ENCODE measurements at places on chromosomes 6 and 20. TPM values are rescaled to one million over a fixed set of nuclear protein-coding genes. Genes with fewer than 3 reads are reported as not detected.

ID4 gene
- 11.1 TPM for total RNA-seq

MAFB gene
- not detected for total RNA-seq

DNA sequence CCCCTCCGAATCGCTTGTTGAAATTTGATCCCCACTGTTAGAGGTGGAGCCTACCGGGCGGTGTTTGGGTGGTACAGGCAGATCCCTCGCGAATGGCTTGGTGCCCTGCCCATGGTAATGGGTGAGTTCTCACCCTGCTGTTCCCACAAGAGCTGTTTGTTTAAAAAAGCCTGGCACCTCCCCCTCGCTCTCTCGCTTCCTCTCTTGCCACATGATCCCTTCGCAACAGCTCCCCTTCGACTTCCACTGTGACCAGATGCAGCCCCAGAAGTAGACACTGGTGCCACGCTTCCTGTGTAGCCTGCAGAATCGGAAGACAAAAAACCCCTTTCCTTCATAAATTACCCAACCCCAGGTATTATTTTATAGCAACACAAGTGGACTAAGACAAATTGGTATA is 292.2 kb upstream of the QKI start:
- no peaks in the 10 kb centered on the region for H3K27me3 ChIP-seq
- H3K4me1 ChIP-seq, result no peaks in the 10 kb centered on the region
- H3K27ac ChIP-seq, result no peak overlapping the region

HM13 gene
- 46.7 TPM for total RNA-seq

TRIM31 gene
- total RNA-seq, result not detected

EPHA7 gene
- not detected for total RNA-seq

CDH4 gene
- total RNA-seq, result 1.6 TPM

OLIG3 gene
- not detected for total RNA-seq

DNA sequence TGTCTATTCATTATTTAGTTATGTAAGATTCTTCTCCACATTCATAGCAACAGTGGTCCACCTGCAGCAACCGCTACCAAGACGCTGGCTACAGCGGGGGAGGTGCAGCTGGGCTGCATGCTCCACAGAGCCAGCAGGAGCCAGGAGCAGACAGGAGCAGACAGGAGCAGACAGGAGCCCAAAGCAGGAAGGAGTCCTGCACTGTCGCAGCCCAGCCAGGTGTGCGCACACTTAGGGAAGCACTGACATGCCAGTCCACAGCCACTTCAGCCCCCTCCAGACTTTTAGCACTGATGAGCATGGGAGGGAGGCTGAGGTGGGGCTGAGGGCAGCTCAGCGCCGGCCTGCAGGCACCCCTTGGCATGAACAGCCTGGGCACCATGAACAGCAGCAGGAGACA is 19.6 kb downstream of the KIF16B start:
- DNase-seq, result no peak
- peaks cover 10% of the 10 kb centered on the region for H3K4me1 ChIP-seq
- no peak overlapping the region for H3K27ac ChIP-seq
- H3K4me3 ChIP-seq, result no peak overlapping the region
- no peaks in the 10 kb centered on the region for H3K36me3 ChIP-seq
- no peaks in the 10 kb centered on the region for H3K27me3 ChIP-seq

GRCh38 chr20:54004445-54004844 is 65.9 kb downstream of the BCAS1 start:
- H3K27me3 ChIP-seq, result no peaks in the 10 kb centered on the region
- no peak overlapping the region for H3K27ac ChIP-seq
- H3K36me3 ChIP-seq, result no peaks in the 10 kb centered on the region

ID1 gene
- total RNA-seq, result 186 TPM

- no peak for DNase-seq
- no peak overlapping the region for H3K27ac ChIP-seq
- no peak overlapping the region for H3K4me3 ChIP-seq
These were observed 91.3 kb upstream of the EDN1 start for GRCh38 chr6:12198851-12199250.

DNA sequence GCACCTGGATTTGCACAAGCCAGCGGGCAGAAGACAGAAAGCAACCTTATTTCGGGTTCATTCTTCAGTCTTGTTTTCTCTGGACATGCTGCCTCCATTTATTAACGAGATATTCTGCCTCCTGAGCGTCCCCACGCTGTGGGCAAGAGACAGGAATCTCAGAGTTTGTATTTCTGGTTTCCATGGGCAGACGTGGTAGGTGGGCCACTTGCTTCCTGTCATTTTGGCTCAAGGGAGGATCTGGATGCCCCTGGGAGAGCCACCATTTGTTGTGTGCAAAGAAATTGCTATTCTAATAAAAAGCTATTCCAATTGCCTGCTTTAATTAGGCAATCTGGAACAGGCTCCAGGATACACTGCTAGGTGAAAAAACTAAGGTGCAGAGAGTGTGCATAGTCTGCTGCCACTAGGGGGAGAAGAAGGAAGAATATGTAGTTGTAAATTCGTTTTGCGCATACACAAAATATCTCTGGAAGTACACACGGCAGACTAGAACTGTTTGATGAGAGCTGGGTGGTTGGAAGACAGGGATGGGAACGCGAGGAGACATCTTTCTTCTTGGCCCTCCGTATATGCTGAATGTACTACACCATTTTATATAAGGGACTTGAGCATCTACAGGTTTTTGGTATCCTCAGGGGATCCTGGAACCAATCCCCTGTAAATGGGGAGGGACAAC is 30.1 kb upstream of the SLC16A10 start:
- no peaks in the 10 kb centered on the region for H3K36me3 ChIP-seq
- no peak overlapping the region for H3K4me3 ChIP-seq
- H3K27me3 ChIP-seq, result peaks cover 18% of the 10 kb centered on the region

DNA sequence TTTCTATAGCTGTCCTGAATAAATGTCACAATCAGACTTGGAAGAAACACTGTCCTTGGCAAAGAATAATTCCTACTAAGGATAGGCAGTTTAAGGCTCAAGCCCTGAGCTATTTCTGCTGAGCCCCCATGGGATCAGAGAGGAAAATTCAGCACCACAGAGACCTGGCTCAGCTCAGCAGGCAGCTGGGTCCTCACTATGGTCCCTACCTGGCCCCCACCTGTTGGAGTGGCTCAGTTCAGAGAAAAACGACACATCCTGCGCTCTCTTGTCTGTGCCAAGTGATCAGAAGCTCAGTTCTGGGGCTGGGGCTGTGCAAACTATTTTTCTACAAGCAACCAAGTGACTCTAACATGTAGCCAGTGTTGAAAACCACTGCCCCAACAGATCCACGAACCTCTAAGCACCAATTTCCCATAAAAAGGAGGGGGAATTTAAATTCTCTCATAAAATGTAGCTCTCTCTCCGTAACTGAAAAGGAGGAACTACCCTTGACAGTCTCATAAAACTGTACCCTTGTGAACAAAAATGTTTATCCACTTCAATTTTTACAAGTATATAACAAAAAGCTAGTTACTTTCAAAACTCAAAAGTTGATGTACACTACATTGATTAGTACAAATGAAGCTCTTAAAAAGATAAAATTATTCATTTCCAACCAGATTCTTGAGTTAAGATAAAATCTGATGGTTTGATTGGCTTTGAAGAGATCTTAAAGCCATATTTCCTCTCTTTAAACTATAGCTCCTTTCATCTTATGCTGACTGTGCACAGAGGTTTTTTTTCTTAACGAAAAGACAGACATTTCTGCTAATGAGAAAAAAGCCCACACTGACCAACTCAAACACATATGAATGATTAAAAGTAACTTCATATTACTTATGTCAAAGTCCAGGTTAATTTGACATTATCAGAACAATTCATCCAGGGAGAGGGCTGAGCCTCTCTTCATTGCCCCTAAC is 52.0 kb downstream of the KIF13A start:
- H3K4me3 ChIP-seq, result no peak overlapping the region
- peaks cover 9% of the 10 kb centered on the region for H3K4me1 ChIP-seq
- H3K36me3 ChIP-seq, result no peaks in the 10 kb centered on the region
- no peak overlapping the region for H3K27ac ChIP-seq
- no peaks in the 10 kb centered on the region for H3K27me3 ChIP-seq

- H3K27me3 ChIP-seq, result no peaks in the 10 kb centered on the region
- H3K27ac ChIP-seq, result peak overlapping the region; percentile 80
- H3K36me3 ChIP-seq, result no peaks in the 10 kb centered on the region
- peak; percentile 89 for DNase-seq
- peaks cover 2% of the 10 kb centered on the region for H3K4me1 ChIP-seq
These were observed 5.3 kb upstream of the HMGN4 start for GRCh38 chr6:26532699-26533531.

- H3K36me3 ChIP-seq, result no peaks in the 10 kb centered on the region
- peak overlapping the region; percentile 88 for H3K27ac ChIP-seq
- DNase-seq, result peak; percentile 43
- peak overlapping the region; percentile 78 for H3K4me3 ChIP-seq
These were observed 716 bp downstream of the SHPRH start for GRCh38 chr6:145963216-145964068.

HBS1L gene
- 171 TPM for total RNA-seq

DNA sequence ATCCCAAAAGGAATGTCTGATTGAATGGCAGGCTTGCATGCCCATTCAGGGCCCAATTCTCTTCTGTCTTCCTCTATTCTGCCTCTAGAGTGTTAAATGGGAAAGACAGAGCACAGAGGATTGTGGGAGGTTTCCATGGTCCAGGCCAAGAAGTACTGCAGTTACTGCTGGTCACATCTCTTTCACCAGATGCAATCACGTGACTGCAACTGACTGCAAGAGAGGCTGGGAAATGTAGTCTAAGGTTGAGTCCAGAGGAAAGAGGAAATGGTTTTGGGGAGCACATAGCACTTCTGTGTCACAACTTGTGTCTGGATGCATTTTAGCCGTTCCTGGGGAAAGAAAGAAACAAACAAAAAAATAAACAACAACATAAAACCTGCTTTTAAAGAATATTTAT is 336.4 kb upstream of the BTBD3 start:
- no peak overlapping the region for H3K4me3 ChIP-seq
- no peaks in the 10 kb centered on the region for H3K4me1 ChIP-seq
- H3K27me3 ChIP-seq, result peaks cover 2% of the 10 kb centered on the region
- H3K27ac ChIP-seq, result no peak overlapping the region
- DNase-seq, result no peak
- no peaks in the 10 kb centered on the region for H3K36me3 ChIP-seq

- H3K27me3 ChIP-seq, result no peaks in the 10 kb centered on the region
- no peak for DNase-seq
- H3K36me3 ChIP-seq, result no peaks in the 10 kb centered on the region
- peaks cover 7% of the 10 kb centered on the region for H3K4me1 ChIP-seq
- no peak overlapping the region for H3K4me3 ChIP-seq
- H3K27ac ChIP-seq, result no peak overlapping the region
These were observed 21.7 kb downstream of the ARMC2 start for GRCh38 chr6:108869876-108870275.

DNA sequence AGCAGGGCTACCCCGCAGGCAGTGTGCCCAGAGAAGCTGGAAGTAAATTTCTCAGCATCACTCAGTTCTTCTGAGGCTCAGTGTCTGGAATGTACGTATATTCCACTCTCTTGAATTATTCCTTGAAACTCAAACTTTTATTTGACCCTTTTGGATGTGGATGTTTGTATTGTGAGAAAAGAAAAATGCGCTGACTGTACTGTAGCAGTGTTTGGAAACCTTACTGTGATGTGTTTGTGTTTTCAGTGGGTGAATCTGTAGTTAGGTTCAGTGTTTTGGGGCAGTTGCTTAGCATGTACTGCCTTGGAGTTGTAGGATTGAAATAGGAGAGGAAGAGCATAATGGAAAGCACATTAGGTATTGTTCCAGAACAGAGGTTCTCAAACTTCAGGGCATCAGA is 13.5 kb downstream of the TIAM2 start:
- DNase-seq, result no peak
- H3K27ac ChIP-seq, result no peak overlapping the region

COL9A3 gene
- 0.28 TPM for total RNA-seq

- no peaks in the 10 kb centered on the region for H3K36me3 ChIP-seq
- H3K27me3 ChIP-seq, result no peaks in the 10 kb centered on the region
- no peak overlapping the region for H3K27ac ChIP-seq
- no peak overlapping the region for H3K4me3 ChIP-seq
- H3K4me1 ChIP-seq, result no peaks in the 10 kb centered on the region
These were observed 27.5 kb downstream of the TFAP2C start for GRCh38 chr20:56656632-56657031.

SLA2 gene
- not detected for total RNA-seq

PTGIS gene
- 1.6 TPM for total RNA-seq

Measured in IMR-90 (cell line).